ENCODE measurements at places on chromosomes 16 and 17.

GRCh38 chr17:80948976-80949450, 42.6 kb upstream of the CHMP6 start:
- DNase-seq: no peak

GRCh38 chr16:85524630-85525419, 88.3 kb upstream of the GSE1 start:
- DNase-seq: peak; percentile 9

DNA sequence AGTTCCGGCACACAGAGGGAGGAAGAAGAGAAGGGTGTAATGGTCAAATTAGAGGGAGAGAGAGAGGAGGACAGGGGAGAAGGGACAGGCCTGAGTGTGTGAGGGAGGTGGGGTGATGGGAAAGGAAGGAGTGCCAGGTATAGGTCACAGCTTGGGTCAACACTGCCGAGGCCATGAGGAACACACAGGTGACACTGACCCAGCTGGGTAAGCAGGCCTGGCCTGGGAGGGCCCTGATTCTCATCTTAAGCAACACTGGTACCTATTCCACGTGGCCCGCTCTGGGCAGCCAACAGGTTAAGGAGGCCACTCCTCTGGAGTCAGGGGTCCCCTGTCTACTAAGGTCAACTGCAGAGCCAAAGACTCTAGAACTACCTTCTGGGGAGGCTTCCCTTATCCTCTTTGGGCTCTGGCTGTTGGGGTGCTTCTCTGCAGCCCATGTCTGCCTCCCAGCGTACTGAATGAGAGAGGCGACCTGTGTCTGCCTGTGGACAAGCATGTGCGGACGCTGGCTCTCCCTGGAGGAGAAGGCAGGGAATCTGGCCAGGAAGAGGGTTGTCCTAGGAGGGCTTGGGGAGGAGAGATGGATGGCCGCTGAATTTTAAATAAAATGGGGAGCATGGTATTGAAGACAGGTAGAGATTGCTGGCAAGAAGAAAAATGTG, 57.6 kb downstream of the RGS9 start:
- DNase-seq: no peak

DNA sequence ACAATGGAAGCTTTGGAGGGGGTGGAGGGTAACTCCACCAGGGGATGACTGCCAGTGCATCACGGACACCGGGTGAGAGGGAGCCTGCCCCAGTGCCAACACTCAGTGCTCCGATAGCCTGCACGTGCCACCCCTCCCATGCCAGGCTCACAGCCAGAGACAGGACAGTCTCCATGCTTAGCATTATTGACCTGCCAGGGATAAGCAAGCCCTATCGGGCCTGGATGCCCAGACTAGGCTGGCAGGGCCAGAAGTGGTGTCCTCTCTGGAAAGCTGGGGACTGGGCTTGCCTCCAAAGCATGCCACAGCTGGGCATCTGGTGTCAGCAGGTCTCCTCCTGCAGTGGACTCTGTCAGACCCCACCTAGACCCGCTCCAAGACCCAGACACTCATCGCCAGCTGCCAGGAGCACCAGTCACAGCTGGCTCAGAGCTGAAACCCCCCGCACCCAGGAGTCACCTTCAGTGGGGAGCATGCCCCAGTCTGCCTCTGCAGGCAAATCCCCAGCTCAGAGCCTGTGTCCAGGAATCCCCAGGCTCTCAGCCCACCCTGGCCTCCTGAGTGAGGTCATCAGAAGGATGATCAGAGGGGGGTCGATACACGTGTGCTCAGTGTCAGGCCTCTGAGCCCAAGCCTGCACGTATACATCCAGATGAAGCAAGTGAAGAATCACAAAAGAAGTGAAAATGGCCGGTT, 1.8 kb upstream of the RHBDF1 start:
- no peak for DNase-seq

GRCh38 chr17:34393401-34393800, 30.4 kb upstream of the CCL1 start:
- DNase-seq: no peak

DNA sequence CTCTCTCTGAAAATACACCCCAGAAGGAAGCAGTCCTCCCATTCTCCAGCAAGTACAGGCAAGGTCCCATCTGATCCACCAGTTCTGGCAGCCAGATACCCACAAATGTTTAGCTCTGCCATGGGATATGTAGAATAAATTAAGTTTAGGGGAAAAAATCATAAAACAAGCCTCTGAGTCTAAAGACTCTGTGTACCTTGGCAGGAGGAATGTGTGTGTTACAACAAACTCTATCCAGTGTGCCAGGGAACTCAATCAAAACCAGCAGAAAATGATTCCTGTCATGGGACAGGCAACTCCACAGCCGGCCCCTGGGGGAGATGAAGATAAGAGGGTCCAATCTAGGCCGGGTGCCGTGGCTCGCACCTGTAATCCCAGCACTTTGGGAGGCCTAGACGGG, 73.4 kb downstream of the MRM3 start:
- DNase-seq: no peak

- DNase-seq: no peak
Measured at GRCh38 chr16:68399456-68399855, 48.9 kb downstream of the SMPD3 start.

DNA sequence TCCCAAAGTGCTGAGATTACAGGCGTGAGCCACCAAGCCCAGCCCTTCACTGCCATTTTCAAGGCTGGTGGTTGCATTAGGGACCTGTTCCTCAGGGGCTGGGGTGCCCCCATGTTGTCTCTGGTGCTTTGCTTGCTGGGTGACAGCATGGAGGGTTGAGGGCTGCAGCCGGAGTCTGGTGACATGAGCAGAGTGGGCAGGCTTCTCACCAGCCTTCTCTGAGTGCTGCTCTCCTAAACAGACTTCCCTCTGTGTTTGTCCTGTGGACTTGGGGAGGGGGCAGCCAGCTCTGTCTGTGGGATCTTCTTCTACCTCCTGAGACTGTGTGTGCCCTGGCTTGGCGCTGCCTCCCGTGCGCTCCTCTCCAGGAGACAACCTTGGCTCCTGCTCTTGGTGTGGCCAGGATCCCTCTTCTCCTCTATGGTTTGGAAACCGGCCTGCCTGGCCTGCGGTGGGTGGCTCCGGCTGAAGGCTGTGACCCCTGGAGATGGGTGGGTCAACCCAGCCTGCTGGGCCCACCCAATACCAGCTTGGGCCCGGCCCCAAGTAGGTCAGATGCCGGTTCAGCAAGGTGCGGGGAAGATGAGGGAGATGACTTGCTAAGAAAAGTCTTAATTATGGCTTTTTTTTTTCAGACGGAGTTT, 72.1 kb downstream of the PDPK1 start:
- no peak for DNase-seq

- DNase-seq: no peak
Measured at GRCh38 chr17:31256936-31257335, 40.1 kb downstream of the OMG start.

- no peak for DNase-seq
Measured at GRCh38 chr16:67345401-67345800, 18.8 kb downstream of the LRRC36 start.
